ENCODE measurements at places on chromosomes 1 and 21.

DNA sequence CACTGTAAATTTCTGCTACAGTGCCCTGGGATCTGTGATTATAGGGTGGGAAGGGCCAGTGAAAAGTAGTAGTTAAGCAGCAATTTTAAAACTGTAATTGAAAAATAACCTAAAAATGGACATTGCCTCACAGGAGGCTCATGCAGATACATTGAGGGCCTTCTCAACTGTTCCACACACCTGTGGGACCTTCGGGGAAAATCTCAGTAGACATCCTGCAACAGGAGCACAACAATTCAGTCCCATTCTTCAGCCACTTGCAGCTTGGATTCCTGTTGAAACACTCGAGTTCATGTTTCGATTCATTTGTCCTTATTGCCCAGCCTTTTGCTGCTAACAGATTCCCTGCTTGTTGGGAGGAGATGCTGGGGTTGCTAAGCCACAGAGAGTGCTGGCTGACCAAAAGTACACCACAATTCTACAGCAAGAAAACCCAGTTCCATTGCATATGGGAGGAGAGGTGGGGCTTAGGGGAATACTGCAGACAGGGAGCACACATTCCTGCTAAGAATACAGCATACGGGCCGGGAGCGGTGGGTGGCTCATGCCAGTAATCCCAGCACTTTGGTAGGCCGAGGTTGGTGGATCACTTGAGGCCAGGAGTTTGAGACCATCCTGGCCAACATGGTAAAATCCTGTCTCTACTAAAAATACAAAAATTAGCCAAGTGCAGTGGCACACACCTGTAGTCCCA is 4.5 kb downstream of the TMCC2 start:
- DNase-seq: no peak

- no peak for DNase-seq
These were observed 4.1 kb upstream of the TMEM52 start for GRCh38 chr1:1922956-1923833.

- DNase-seq: no peak
These were observed 4.1 kb downstream of the ATP2B4 start for GRCh38 chr1:203630697-203631096.

DNA sequence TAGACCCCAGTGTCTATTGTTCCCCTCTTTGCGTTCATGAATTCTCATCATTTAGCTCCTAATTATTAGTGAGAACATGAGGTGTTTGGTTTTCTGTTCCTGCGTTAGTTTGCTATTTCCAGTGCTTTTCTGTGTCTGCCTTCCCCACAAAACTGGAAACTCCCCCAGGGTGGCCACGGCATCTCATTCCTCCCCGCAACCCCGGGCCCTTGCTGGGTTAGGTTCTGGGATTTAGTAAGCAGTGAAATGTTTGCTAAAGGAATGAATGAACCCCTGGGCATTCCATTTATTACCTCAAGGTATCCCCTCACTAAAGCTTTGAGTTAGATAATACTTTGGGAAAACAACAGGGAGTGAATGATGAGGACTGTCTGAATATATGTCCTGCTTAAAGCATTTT is 142.9 kb downstream of the GLUL start:
- DNase-seq: no peak

GRCh38 chr1:19980314-19980713 is 896 bp upstream of the PLA2G2A start:
- DNase-seq: no peak

- no peak for DNase-seq
These were observed 15.2 kb upstream of the FGR start for GRCh38 chr1:27650171-27650538.

Measured in tibial nerve (tissue), 4 donors.